ENCODE measurements at places on chromosomes 2 and 18. TPM values are rescaled to one million over a fixed set of nuclear protein-coding genes. Genes with fewer than 3 reads are reported as not detected.

Gene MTIF2
- total RNA-seq, result 33.8 TPM

DNA sequence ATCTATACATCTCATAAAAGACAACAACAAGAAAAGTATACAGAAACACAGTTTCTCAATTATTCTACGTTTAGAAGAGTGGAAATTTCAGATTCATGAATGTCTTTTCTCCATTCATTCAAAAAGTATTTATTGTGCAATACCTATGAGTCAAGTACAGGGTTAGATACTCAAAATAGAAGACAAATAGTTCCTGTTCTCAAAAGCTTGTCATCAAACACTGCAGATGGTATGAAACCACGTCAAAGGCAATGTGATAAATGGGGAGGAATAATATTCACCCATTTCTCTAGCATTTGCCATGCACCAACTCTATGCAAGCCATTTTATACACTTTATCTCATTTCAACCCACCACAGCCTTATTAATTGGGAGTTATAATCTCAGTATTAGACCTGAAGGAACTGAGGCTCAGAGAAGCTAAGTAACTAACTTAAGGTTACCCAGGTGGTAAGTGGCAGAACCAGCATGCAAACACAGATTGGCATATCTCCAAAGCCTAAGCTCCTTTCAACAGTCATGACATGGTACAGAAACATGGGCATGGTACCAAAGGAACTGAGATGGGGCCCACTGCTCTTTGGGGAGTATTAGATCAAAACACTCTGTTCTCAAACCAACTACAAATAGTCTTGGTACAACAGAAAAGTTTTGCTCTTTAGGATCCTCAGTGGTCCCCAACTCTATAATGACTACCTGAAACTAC lies 67.2 kb upstream of the NPAS2 start:
- H3K27ac ChIP-seq, result peak overlapping the region; percentile 41
- no peak overlapping the region for H3K4me3 ChIP-seq
- H3K27me3 ChIP-seq, result no peaks in the 10 kb centered on the region
- no peaks in the 10 kb centered on the region for H3K36me3 ChIP-seq
- H3K4me1 ChIP-seq, result peaks cover 8% of the 10 kb centered on the region
- no peak for DNase-seq

GRCh38 chr2:230537531-230537976 lies 121.6 kb downstream of the SP100 start:
- DNase-seq, result no peak
- H3K36me3 ChIP-seq, result peaks cover 6% of the 10 kb centered on the region
- H3K4me3 ChIP-seq, result no peak overlapping the region
- no peaks in the 10 kb centered on the region for H3K27me3 ChIP-seq
- no peaks in the 10 kb centered on the region for H3K4me1 ChIP-seq
- no peak overlapping the region for H3K27ac ChIP-seq

Gene SPDYA
- total RNA-seq, result 0.17 TPM

Gene CRACDL
- total RNA-seq, result 2.3 TPM

Gene NAB1
- total RNA-seq, result 5.1 TPM

DNA sequence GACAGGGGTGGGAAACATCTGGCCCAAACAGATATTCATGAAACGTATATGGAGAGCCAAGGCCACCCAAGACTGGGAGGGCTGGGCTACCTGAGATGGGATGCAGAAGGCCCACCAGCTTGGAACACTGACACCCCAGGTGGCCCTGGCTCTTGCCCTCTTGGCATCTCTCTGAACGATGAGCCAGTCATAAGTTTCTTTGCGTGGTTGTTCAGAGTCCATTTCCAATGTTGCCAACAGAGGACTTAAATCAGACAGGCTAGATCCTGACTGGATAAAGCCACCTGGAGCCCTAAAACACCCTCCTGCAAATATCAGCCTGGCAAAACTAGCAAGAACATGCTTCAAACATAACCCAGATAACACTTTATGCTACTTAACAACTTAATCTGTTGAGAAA lies 42.6 kb downstream of the LPIN2 start:
- no peak overlapping the region for H3K4me3 ChIP-seq
- peaks cover 3% of the 10 kb centered on the region for H3K4me1 ChIP-seq
- H3K36me3 ChIP-seq, result no peaks in the 10 kb centered on the region
- DNase-seq, result no peak
- H3K27me3 ChIP-seq, result no peaks in the 10 kb centered on the region
- no peak overlapping the region for H3K27ac ChIP-seq

Gene KIF5C
- total RNA-seq, result 0.69 TPM

DNA sequence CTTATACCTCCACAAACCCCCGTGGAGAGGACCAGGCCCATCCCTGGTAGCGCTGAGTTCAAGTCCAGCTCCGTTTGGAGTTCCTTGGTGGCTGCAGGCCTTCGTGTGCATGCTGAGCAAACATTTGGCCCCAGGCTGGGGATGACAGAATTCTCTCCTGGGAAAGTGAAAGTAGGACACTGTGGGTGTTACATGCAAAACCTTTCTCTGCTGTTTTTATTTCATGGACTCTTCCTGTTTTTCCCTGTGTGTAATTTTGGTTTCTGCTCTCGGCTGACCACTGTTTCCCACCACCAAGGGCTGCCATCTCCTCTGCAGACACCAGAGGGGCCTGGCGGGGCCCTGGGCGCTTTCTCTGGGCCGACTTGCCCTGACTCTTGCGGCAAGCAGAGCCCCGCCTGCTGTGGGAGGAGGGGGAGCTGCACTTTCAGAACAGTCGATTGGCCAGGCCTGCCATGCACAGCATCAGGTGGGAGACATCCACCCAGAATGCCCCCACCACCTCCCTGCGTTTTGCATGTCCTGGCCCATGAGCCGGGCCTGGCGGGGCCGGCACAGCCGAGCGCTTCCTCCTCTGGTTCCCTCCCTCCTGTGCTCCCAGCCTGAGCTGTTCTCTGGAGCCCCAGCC lies 102.4 kb downstream of the CABLES1 start:
- peak overlapping the region; percentile 53 for H3K4me3 ChIP-seq
- no peaks in the 10 kb centered on the region for H3K4me1 ChIP-seq
- H3K36me3 ChIP-seq, result no peaks in the 10 kb centered on the region
- peak overlapping the region; percentile 54 for H3K27ac ChIP-seq

DNA sequence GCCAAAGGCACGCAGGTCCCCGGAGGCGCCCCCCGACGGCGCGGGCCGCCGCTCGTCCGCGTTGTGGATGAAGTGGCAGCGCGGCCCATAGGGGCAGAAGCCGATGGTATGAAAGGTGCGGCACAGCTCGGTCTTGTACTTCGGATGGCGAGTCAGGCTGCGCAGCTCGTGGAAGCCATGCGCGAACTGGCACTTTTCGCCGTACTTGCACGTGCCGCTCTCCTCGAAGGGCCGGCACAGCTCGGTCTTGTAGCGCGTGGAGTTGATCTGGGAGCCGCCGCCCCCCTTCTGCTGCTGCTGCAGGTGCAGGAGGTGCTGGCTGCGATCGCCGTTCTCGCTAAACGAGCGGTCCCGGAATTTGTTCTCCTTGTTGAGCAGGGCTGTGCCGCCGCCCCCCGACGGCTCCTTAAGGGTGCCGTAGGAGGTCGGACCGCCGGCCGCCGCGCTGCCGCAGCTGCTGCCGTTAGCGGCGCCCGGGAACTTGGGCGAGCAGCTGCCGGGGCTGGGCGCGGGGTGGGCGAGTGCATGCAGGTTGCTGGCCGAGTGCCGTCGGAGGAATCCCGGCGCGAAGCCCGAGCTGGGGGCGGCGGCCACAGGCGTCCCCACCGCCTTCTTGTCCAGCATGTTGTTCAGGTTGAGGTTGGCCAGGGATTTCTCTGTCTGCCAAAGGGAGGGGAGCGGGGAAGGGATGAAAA lies 1.2 kb downstream of the ZFP36L2 start:
- peaks cover 49% of the 10 kb centered on the region for H3K4me1 ChIP-seq
- H3K27ac ChIP-seq, result peak overlapping the region; percentile 91
- no peaks in the 10 kb centered on the region for H3K27me3 ChIP-seq
- peaks cover 38% of the 10 kb centered on the region for H3K36me3 ChIP-seq

- no peak overlapping the region for H3K4me3 ChIP-seq
- DNase-seq, result no peak
- H3K27ac ChIP-seq, result peak overlapping the region; percentile 87
- no peaks in the 10 kb centered on the region for H3K27me3 ChIP-seq
Observed at GRCh38 chr2:36655453-36655852, 41.1 kb upstream of the VIT start.

- H3K36me3 ChIP-seq, result no peaks in the 10 kb centered on the region
- no peak overlapping the region for H3K4me3 ChIP-seq
- no peak overlapping the region for H3K27ac ChIP-seq
- no peaks in the 10 kb centered on the region for H3K27me3 ChIP-seq
- H3K4me1 ChIP-seq, result peaks cover 4% of the 10 kb centered on the region
Observed at GRCh38 chr18:50626317-50626716, 66.4 kb downstream of the MAPK4 start.

DNA sequence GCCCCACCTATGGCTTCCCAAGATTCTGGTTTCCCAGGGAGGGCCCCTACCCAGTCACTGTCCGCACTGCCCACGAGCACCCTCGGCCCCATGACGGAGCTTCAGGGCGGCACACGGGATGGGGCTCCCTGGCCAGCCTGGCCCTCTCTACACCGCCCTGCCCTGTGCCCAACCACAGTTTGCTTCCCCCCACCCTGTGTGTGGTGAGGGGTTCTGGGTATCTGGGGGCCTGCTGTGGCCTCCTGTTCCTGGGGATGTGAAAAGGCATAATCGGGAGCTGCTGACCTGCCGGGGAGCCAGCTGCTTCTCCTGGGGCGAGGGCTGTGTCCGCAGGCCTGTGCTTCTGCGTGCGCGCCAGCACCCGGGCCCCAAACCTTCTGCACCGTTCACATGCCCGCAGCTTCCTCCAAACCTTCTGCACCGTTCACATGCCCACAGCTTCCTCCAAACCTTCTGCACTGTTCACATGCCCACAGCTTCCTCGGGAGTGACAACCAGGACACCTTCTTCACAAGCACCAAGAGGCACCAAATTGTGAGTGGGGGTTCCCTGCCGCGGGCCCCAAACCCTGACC lies 12.4 kb downstream of the ANO7 start:
- peak; percentile 5 for DNase-seq
- no peak overlapping the region for H3K4me3 ChIP-seq
- H3K36me3 ChIP-seq, result no peaks in the 10 kb centered on the region
- no peaks in the 10 kb centered on the region for H3K27me3 ChIP-seq
- H3K4me1 ChIP-seq, result no peaks in the 10 kb centered on the region

Gene DLGAP1
- 0.22 TPM for total RNA-seq

DNA sequence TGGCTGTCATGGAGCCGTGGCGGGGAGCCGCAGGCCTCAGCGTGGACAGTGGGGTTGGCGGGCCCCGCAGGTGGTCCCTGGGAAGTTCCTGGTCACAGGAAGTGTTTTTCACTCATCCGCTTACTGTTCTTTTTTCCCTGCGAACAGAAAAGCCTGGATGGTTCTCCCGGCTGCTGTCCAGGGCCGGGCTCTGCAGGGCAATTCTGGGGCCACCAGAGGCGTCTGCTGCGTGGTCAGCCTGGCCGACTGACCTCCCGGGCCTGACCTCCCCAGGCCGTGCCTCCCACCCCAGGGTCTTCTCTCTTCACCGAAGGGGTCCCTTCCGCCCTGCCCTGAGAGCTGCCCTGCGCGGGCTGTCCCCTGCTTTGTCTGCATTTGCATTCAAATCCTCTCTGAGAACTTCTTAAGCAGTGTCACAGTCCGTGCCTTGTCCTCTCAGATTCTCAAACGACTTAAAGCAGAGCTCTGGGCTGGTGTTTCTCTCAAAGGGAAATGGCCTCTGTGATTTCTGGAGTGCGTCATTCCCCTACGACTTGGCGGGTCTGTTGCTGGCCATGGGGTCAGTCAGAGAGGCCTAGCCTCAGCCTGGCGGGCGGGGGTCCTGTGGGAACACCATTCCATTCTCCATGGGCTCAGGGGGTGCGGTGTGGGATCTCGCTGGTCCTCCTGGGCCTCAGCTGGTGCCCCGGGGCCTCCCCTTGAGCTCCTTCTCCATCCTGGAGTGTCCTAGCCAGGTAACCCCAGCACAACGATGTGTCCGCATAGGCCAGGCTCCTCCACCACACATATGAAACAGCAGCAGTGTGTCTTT lies 38.3 kb downstream of the KLHL29 start:
- H3K27ac ChIP-seq, result no peak overlapping the region
- H3K27me3 ChIP-seq, result no peaks in the 10 kb centered on the region
- no peaks in the 10 kb centered on the region for H3K36me3 ChIP-seq
- H3K4me1 ChIP-seq, result peaks cover 25% of the 10 kb centered on the region

GRCh38 chr2:73020306-73020656 lies 51.2 kb downstream of the SFXN5 start:
- no peak overlapping the region for H3K27ac ChIP-seq
- no peaks in the 10 kb centered on the region for H3K4me1 ChIP-seq
- no peaks in the 10 kb centered on the region for H3K27me3 ChIP-seq
- no peaks in the 10 kb centered on the region for H3K36me3 ChIP-seq
- no peak overlapping the region for H3K4me3 ChIP-seq
- DNase-seq, result no peak

GRCh38 chr18:7953095-7953958 lies 386.2 kb downstream of the PTPRM start:
- H3K36me3 ChIP-seq, result peaks cover 2% of the 10 kb centered on the region
- no peaks in the 10 kb centered on the region for H3K27me3 ChIP-seq
- H3K27ac ChIP-seq, result no peak overlapping the region

DNA sequence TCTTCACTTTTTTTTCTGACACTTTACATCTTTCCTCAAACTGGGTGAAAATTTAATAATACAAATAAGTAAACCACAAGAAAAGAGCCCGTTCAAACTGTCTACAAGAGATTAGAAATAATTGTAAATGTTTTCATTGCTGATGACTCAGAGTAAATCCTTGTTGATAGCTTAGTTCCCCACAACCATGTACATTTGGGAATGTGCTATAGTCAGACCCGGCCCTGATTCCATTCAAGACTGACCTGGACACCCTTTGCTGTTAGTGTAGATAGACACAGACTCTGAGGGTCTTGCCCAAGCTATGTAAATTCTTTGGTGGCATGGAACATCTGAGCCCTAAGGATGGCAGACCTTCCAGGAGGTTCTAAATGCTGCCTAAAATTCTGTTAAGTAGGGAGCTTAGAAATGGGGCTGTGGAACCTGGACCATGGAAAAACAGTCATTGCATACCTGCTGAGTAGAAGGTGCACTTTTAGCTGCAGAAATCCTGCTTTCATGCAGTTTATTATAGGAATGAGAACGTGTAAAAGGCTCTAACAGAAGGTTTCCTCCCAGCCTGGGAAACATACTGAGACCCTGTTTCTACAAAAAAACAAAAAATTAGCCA lies 3.7 kb downstream of the MALT1 start:
- H3K27ac ChIP-seq, result no peak overlapping the region
- peaks cover 31% of the 10 kb centered on the region for H3K4me1 ChIP-seq
- no peaks in the 10 kb centered on the region for H3K27me3 ChIP-seq
- no peak overlapping the region for H3K4me3 ChIP-seq

Gene ITGB6
- total RNA-seq, result 24.3 TPM

GRCh38 chr2:155223781-155224406 lies 525.4 kb downstream of the KCNJ3 start:
- no peaks in the 10 kb centered on the region for H3K27me3 ChIP-seq
- H3K36me3 ChIP-seq, result no peaks in the 10 kb centered on the region
- H3K4me3 ChIP-seq, result no peak overlapping the region
- no peak overlapping the region for H3K27ac ChIP-seq
- no peak for DNase-seq

DNA sequence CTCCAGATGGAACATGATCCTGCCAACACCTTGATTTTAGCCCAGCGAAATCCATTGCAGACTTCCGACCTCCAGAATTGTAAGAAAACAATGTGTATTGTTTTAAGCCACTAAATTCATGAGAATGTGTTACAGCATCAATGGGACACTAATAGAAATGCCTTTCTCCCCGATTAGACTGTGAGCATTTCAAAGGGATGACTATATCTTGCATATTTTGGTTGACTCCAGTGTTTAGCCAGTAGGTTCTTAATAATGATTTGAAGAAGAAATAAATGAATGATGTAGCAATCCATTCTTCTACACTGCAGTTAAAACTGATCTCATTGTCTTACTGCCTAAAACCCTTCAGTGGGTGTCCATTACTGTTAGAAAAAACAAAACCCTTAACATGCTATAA lies 67.4 kb upstream of the ACVR1C start:
- no peaks in the 10 kb centered on the region for H3K36me3 ChIP-seq
- H3K27me3 ChIP-seq, result no peaks in the 10 kb centered on the region
- DNase-seq, result no peak
- H3K4me1 ChIP-seq, result no peaks in the 10 kb centered on the region
